ENCODE measurements at places on chromosomes 4 and X.
A peak's percentile ranks its signal among the peaks of the same experiment; 100 is the strongest.

- H3K36me3 ChIP-seq, result no peaks in the 10 kb centered on the region
- peaks cover 25% of the 10 kb centered on the region for H3K27me3 ChIP-seq
- peak; percentile 49 for DNase-seq
- H3K27ac ChIP-seq, result no peak overlapping the region
These were observed 2.9 kb downstream of the PAK3 start for GRCh38 chrX:111098874-111099273.

- peaks cover 4% of the 10 kb centered on the region for H3K27me3 ChIP-seq
- no peak overlapping the region for H3K27ac ChIP-seq
- H3K36me3 ChIP-seq, result no peaks in the 10 kb centered on the region
- H3K4me3 ChIP-seq, result no peak overlapping the region
These were observed 24.0 kb downstream of the AFM start for GRCh38 chr4:73505567-73505966.

DNA sequence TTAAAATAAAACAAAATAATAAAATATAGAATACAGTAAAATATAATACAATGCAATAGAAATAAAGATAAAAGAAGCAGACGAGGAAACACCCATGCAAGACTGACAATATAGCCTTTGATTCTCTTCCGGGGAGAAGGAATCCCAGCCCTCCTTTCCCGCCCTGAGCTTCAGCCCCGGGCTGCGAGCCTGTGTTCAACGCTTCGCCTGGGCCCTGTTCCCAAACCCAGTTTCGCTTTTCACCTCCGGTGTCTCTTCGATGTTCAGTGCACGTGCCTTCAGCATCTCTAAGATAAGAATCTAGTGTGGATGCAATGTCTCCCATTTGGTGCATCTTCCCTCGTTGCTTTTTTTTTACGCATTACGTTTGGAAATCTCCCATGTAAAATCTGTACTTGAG lies 38.4 kb upstream of the ARSD start:
- no peak for DNase-seq
- H3K36me3 ChIP-seq, result no peaks in the 10 kb centered on the region
- no peaks in the 10 kb centered on the region for H3K27me3 ChIP-seq
- H3K27ac ChIP-seq, result no peak overlapping the region

DNA sequence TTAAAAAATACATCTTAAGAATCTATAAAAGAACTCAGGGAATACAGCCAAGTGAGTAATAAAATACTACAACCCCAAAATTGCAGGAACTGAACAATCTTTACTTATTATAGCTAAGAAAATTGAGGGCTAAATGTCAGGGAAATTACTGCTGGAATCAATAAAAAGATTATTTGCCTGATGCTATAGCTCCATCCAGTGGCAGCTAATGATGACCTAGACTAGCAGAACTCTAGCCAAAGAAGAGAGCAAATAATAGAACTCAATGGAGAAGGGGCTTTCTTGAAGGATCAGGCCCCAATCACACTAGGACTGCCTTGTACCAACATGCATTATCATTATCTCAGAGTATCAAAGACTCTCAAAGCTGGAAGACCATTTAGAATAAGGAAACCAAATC lies 85.0 kb upstream of the FAM241A start:
- H3K27ac ChIP-seq, result no peak overlapping the region
- peaks cover 5% of the 10 kb centered on the region for H3K4me1 ChIP-seq
- H3K27me3 ChIP-seq, result no peaks in the 10 kb centered on the region
- no peak overlapping the region for H3K4me3 ChIP-seq

DNA sequence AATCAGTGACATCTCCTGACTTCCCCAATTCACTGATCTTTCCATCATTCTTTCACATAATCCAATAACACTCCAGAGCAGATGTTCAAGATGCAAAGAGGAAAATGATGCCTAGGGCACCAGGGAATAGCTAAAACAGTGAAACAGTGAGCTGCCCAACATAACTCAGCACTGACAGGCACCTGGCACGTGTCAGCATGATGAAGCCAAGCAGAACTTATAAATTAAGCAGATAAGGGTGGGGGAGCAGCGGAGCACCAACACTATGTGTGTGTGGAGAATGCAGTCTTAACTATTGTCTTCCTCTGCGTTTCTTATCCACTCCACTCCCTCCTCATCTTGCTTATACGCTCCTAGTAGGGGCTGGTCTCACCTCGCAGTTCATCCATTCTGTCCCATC lies 89.4 kb downstream of the AMMECR1 start:
- peaks cover 17% of the 10 kb centered on the region for H3K4me1 ChIP-seq
- H3K27ac ChIP-seq, result no peak overlapping the region
- no peaks in the 10 kb centered on the region for H3K27me3 ChIP-seq
- H3K36me3 ChIP-seq, result peaks cover 28% of the 10 kb centered on the region
- no peak overlapping the region for H3K4me3 ChIP-seq

GRCh38 chr4:26892480-26893150 lies 32.0 kb downstream of the STIM2 start:
- no peak overlapping the region for H3K4me3 ChIP-seq
- no peak for DNase-seq
- H3K27ac ChIP-seq, result peak overlapping the region; percentile 72
- H3K27me3 ChIP-seq, result no peaks in the 10 kb centered on the region
- H3K36me3 ChIP-seq, result peaks cover 48% of the 10 kb centered on the region

DNA sequence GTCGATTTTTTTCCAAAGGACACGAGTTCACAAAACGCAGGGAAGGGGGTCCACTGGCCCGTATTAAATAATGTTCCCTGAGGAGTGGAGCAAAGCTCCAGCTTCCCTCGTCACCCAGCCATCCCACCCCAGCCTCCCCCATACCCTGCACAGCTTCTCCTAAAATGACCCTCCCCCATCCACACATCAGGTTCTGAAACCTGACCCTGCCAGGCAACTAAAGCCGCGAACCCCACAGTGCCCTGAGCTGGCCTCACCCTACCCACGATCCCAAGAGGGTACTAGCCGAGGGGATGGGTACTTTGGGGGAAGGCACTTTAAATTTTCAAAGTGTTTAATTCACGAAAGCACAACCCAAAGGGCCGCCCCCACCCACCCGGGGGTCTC lies 634 bp downstream of the APOO start:
- no peaks in the 10 kb centered on the region for H3K27me3 ChIP-seq
- H3K4me3 ChIP-seq, result peak overlapping the region; percentile 82
- H3K36me3 ChIP-seq, result no peaks in the 10 kb centered on the region
- peaks cover 16% of the 10 kb centered on the region for H3K4me1 ChIP-seq
- H3K27ac ChIP-seq, result peak overlapping the region; percentile 84

- no peak for DNase-seq
- peaks cover 23% of the 10 kb centered on the region for H3K27me3 ChIP-seq
- no peak overlapping the region for H3K27ac ChIP-seq
- H3K4me1 ChIP-seq, result peaks cover 15% of the 10 kb centered on the region
- no peak overlapping the region for H3K4me3 ChIP-seq
- H3K36me3 ChIP-seq, result no peaks in the 10 kb centered on the region
These were observed 75.0 kb downstream of the MGST2 start for GRCh38 chr4:139740531-139741041.

DNA sequence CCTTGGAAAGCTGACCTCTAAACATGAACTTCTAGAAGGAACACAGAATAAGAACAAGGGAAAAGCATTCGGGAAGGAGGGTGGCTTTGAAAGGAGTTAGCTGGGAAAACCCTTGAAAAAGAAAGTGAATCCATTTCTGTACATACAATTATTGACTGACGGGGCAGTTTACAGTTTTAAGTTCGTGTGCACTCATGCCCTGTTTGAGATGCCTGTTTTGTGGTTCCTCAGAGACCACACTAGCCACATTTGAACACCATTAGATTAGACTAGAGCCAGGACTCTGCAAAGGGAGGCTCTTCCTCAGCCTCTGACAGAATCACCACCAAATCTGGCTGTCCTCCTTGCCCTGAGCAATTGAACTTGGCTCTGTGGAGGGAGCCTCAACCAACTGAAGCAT lies 158.3 kb downstream of the PALLD start:
- no peaks in the 10 kb centered on the region for H3K36me3 ChIP-seq
- peaks cover 41% of the 10 kb centered on the region for H3K27me3 ChIP-seq
- no peak overlapping the region for H3K27ac ChIP-seq
- DNase-seq, result no peak

DNA sequence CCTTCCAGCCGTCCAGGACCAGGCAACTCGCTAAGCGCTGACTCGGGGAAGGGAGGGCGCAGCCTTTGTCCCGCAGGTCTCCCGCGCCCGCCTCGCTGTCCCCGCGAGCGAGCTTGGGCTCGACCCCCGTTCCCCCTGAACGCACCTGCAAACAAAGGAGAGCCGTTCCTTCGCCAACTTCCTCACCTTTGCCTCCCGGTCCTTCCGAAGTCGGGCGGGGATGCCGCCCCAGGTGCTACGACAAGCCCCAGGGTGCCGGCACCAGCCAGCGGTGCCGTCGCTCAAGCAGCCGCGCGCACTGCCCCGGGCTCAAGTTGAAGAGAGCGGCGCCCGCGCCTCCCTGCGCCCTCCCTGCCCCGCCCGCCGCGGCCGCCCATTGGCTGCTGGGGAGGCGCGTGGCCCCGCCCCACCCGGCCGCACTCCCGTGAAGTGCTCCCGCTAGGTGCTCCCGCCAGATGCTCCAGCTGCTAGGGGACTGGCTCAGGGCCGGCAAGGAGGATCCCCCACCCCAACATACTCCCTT lies 107.1 kb downstream of the NSUN7 start:
- H3K4me1 ChIP-seq, result peaks cover 6% of the 10 kb centered on the region
- H3K27ac ChIP-seq, result no peak overlapping the region
- peak overlapping the region; percentile 71 for H3K4me3 ChIP-seq
- H3K36me3 ChIP-seq, result no peaks in the 10 kb centered on the region
- DNase-seq, result peak; percentile 71

DNA sequence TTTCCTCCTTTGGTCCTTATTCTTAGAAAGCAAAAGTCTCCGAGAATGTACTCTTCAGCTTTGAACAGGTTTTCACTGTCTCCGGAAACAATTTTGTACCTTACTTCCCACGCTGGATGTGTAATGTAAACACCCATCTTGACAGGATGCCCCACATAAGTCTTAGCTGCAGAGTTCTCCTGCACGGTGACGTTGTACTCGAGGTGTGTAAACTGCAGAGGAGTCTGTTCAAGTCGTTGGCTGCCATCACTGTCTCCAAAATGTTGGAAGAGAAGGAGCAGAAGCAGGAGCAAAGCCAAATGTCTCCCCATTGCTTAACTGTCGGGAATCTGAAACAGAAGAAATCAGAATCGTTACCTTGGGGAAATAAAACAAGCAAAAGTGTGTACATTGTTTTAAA lies 14.1 kb downstream of the FAT1 start:
- peaks cover 4% of the 10 kb centered on the region for H3K27me3 ChIP-seq
- no peaks in the 10 kb centered on the region for H3K36me3 ChIP-seq
- H3K27ac ChIP-seq, result no peak overlapping the region

GRCh38 chrX:136047016-136047642 lies 61.9 kb downstream of the SLC9A6 start:
- DNase-seq, result no peak
- H3K36me3 ChIP-seq, result peaks cover 2% of the 10 kb centered on the region
- no peaks in the 10 kb centered on the region for H3K27me3 ChIP-seq

GRCh38 chrX:40945361-40945713 lies 139.9 kb upstream of the USP9X start:
- H3K4me1 ChIP-seq, result no peaks in the 10 kb centered on the region
- H3K4me3 ChIP-seq, result no peak overlapping the region
- H3K27me3 ChIP-seq, result no peaks in the 10 kb centered on the region
- H3K27ac ChIP-seq, result no peak overlapping the region
- no peak for DNase-seq
- no peaks in the 10 kb centered on the region for H3K36me3 ChIP-seq

DNA sequence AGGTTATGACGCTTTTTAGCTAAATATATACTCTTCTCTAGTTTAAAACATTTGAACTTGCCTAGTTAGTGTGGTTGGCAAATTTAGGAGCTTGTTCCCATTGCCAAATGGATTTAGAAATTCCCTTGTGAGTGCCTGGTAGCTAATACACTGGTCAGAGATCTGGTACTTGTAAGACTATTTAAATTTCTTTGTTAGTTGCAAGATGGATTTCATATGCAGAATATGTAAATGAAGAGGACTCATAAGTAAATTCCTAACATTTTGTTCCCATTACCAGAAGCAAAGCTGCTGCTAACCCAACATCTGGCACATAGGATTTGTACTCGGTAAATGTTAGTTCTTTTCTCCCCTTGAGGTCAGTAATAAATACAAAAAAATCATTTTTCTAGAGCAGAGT lies 56.0 kb upstream of the PGK1 start:
- DNase-seq, result no peak
- no peaks in the 10 kb centered on the region for H3K4me1 ChIP-seq
- H3K4me3 ChIP-seq, result no peak overlapping the region
- peaks cover 5% of the 10 kb centered on the region for H3K36me3 ChIP-seq
- H3K27me3 ChIP-seq, result no peaks in the 10 kb centered on the region
- H3K27ac ChIP-seq, result no peak overlapping the region

DNA sequence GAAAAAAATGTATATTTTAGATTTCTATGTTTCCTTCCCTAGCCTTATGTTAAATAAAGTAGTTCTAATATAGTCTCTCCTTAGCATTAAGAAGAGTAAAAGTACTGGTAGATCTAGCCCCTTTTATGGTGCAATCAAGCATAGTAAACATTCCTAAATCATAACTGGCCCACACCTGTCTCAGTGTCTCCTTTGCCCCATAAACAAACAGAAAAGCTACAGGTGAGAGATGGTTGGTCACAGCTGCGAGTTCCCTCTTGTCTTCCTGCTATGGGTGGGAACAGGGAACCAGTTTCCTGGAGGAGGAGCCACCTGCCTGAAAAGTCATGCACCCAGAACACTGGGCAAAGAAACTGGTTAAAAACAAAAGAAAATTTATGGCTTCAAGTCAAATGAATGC lies 16.6 kb downstream of the SOWAHB start:
- no peak overlapping the region for H3K4me3 ChIP-seq
- no peaks in the 10 kb centered on the region for H3K4me1 ChIP-seq
- H3K27ac ChIP-seq, result no peak overlapping the region
- DNase-seq, result no peak

- peaks cover 11% of the 10 kb centered on the region for H3K36me3 ChIP-seq
- no peak for DNase-seq
- peaks cover 32% of the 10 kb centered on the region for H3K4me1 ChIP-seq
- H3K4me3 ChIP-seq, result peak overlapping the region; percentile 86
These were observed 408 bp downstream of the TET2 start for GRCh38 chr4:105147016-105147552.

- H3K36me3 ChIP-seq, result peaks cover 2% of the 10 kb centered on the region
- DNase-seq, result no peak
- no peaks in the 10 kb centered on the region for H3K27me3 ChIP-seq
- H3K4me3 ChIP-seq, result no peak overlapping the region
These were observed 304.9 kb upstream of the KLF3 start for GRCh38 chr4:38359113-38359512.

DNA sequence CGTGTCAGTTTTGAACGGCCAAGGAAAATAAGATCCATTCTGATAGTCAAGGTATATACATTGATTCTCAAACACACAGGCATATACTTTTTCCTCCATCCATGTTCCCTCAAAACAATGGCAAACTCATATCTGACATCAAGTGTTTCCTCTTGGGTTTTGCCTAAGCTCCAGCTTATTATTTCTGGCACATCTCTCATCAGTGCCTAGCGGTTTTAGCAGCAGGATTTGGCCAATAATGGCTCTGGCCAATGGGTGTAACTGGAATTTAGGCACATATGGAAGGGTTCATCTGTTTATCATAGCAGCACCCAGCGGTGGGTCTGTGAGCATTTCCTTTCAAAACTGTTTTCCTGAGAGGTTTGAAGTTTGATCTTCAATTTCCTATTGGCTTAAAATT lies 161.6 kb upstream of the TLL1 start:
- H3K27me3 ChIP-seq, result no peaks in the 10 kb centered on the region
- no peaks in the 10 kb centered on the region for H3K36me3 ChIP-seq
- no peak for DNase-seq
- H3K27ac ChIP-seq, result no peak overlapping the region
